Dermis microvascular lymphatic vessel endothelial cell (primary cell): ENCODE measurements at places on chromosomes 4 and X. TPM values are rescaled to one million over a fixed set of nuclear protein-coding genes. Genes with fewer than 3 reads are reported as not detected.

Gene SATL1
- not detected in 2 replicates for total RNA-seq

Gene TMEM31
- 0.13 TPM in 1 of 2 replicates, not detected in the other for total RNA-seq

Gene DDX3X
- 255 and 341 TPM in 2 replicates for total RNA-seq

Gene F9
- total RNA-seq = not detected in 2 replicates

Gene ARHGEF9
- 6.4 and 10.0 TPM in 2 replicates for total RNA-seq

Gene BCORL1
- 1.7 and 4.2 TPM in 2 replicates for total RNA-seq

Gene MRPL1
- total RNA-seq = 11.4 and 23.1 TPM in 2 replicates

Gene ADH6
- not detected in 2 replicates for total RNA-seq

Gene GPR34
- not detected in 2 replicates for total RNA-seq

Gene HTATSF1
- 22.3 and 22.8 TPM in 2 replicates for total RNA-seq

Gene XK
- under 0.01 TPM in 2 replicates for total RNA-seq

Gene AMER1
- 0.77 and 1.3 TPM in 2 replicates for total RNA-seq

Gene ABLIM2
- total RNA-seq = 2.6 and 2.8 TPM in 2 replicates

Gene FRAS1
- 0.13 and 0.38 TPM in 2 replicates for total RNA-seq

Gene SPINK2
- total RNA-seq = not detected in 2 replicates

Gene SRPK3
- total RNA-seq = 0.13 and 0.25 TPM in 2 replicates

Gene SLC6A14
- total RNA-seq = not detected in 2 replicates

Gene TMEM154
- 0.63 and 1.8 TPM in 2 replicates for total RNA-seq

Gene MEPE
- total RNA-seq = not detected in 2 replicates

Gene STPG2
- 0.13 TPM in 1 of 2 replicates, not detected in the other for total RNA-seq

Gene PLP2
- total RNA-seq = 12.0 and 12.2 TPM in 2 replicates

Gene S100P
- 0.13 TPM in 1 of 2 replicates, not detected in the other for total RNA-seq

Gene PDCL2
- total RNA-seq = not detected in 2 replicates

Gene RHOH
- total RNA-seq = under 0.01 TPM in 1 of 2 replicates, not detected in the other

Gene PLXNB3
- 2.4 and 6.7 TPM in 2 replicates for total RNA-seq
